Spinal cord (tissue), 10 donors: ENCODE measurements at places on chromosomes 2 and 18. TPM values are rescaled to one million over a fixed set of nuclear protein-coding genes. Genes with fewer than 3 reads are reported as not detected.

DNA sequence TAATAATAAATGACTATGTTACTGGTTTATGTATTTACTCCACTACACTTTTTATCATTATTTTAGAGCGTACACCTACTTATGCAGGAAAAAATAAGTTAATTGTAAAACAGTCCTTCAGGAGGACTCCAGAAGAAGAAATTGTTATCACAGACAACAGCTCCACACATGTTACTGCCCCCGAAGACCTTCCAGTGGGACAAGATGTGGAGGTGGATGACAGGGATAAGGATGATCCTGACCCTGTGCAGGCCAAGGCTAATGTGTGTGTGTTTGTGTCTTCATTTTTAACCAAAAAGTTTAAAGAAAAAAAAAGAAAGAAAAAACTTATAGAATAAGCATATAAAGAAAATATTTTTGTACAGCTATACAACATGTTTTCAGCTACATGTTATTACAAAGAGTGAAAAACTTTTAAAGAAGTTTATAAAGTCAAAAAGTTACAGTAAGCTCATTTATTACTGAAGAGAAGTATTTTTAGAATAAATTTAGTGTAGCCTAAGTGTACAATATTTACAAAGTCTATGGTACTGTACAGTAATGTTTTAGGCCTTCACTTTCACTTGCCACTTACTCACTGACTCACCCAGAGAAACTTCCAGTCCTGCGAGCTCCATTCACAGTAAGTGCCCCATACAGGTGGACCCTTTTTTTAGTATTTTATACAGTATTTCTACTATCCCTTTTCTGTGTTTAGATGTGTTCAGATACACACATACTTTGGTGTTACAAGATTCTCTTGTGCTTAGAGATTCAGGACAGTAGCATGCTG, 7.5 kb downstream of the TGFBRAP1 start:
- DNase-seq = no peak

DNA sequence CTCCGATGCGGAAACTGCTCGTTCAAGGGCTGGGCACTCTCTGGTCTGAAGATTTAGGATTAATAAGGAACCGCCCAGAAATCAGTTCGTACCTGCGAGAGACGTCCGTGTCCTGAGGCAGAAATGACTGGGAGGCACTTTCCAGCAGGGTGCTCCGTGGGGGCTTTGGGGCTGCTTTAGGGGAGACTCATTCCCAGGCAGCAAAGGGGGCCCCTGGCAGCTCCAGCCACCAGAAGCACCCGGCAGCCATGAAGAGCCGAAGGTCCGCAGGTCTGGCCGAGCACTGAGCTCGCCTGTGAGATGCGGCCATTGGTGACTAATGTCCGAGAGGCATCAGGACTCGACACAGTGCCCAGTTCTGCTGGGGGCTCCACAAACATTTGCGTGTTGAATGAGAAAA, 20.9 kb downstream of the KCNG2 start:
- DNase-seq = no peak

VWA3B gene
- 4.1 TPM for total RNA-seq

DNA sequence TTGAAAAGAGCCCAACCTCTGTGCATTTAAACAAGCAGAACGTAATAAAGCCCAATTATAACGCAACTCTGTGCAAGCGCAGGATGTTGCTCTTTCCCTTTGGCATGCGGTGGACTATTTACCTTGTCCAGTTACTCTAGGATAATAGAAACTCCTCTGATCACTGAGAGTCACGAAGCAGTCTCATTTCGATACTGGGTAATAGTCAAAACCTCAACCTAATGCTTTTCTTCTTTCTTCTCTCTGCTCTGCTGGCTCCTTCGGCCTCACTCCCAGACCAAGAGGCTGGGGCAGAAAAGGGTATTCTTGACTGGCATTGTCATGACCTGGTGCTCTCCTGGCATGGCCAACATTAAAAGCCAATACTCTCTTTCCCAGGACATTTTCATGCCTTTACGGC, 89.7 kb upstream of the GCFC2 start:
- no peak for DNase-seq

CIAO1 gene
- total RNA-seq = 74.2 TPM
